ENCODE measurements at places on chromosomes 4 and X.

DNA sequence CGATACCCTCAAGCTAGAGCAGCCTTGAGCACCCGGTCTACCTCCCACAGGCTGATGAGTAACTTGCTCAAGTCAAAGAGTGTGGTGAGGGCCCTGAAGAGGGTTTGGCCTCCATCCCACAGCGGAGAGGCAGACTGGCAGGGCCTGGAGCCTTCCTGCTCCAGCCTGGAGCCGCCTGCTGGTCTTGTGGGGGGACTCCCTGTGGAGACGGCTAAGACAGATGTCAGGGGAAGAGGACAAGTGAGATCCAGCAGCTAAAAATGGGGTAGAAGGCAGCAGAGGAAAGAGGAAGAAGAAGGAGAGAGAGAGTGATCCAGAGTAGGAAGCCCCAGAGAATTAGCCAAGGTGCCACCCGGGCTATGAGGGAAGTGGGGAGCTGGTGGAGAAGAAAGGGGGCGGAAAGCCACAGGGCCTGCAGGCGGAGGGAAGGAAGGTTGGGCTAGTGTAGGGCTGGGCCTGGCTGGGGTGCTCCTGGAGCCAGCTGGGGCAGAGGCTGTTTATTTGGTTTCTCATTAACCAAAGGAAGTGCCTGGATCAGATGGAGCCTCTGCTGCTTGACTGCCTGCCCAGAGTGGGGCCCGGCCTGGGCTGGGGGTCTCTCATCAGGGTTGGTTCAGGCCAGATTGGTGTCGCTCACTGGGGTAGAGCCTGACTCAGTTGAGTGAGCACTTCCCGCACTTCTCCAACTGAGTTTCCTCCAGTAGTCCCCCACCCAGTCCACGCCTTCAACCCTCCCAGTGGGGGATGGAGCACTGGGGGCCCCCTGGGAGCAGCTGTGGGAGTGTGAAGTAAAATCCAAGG lies 14.2 kb downstream of the EFNB1 start:
- no peak for DNase-seq

GRCh38 chr4:57854748-57855147 lies 744.6 kb upstream of the IGFBP7 start:
- DNase-seq: no peak

GRCh38 chr4:95959182-95959581 lies 119.3 kb downstream of the PDHA2 start:
- DNase-seq: no peak

- DNase-seq: no peak
Measured at GRCh38 chr4:61596606-61597340, 396.6 kb downstream of the ADGRL3 start.

DNA sequence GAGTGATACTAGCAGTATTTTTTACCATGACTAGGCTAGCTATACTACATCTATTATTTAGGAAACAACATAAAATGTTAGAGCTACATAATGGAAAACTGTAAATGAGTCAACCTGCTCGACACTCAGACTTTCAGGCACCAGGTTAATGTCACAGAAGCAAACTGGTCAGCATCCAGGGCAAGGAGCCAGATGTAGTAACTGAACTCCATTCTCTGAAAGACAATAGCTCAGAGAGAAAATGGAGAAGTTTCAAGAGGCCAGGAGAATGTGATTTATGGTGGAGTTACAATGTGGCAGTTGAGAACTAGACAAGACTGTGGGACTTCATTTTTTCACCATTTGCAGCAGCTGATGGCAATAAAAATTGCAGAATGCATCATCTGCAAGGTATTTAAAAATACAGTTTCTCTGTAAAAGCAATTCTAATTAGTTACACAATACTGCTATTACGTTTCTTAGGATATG lies 342.7 kb upstream of the PABPC4L start:
- no peak for DNase-seq

- no peak for DNase-seq
Measured at GRCh38 chr4:86896596-86896995, 4.4 kb upstream of the C4orf36 start.

DNA sequence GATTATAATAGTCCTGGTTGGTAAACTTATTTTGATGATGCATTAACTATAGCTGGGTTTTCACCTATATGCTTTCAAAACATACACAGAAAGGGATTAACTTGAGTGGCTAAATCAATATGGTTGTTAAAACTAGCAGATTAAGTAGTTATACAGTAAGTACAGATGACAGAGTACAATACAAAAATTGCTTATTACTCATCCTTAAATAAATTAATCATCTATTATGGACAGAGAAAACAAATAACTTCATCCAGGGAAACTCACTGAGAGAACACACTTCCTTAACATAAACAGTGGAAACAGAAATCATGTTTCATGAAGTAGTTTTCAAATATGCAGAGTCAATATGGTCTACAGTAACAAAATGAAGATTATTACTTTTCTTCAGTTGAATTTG lies 133.4 kb downstream of the AREG start:
- no peak for DNase-seq

GRCh38 chr4:26410385-26411293 lies 79.6 kb downstream of the CCKAR start:
- DNase-seq: no peak

- DNase-seq: no peak
Measured at GRCh38 chr4:11548597-11549082, 119.9 kb upstream of the HS3ST1 start.

GRCh38 chr4:134078230-134078914 lies 123.2 kb downstream of the PABPC4L start:
- DNase-seq: no peak

- no peak for DNase-seq
Measured at GRCh38 chrX:9023293-9023692, 10.6 kb downstream of the FAM9B start.

DNA sequence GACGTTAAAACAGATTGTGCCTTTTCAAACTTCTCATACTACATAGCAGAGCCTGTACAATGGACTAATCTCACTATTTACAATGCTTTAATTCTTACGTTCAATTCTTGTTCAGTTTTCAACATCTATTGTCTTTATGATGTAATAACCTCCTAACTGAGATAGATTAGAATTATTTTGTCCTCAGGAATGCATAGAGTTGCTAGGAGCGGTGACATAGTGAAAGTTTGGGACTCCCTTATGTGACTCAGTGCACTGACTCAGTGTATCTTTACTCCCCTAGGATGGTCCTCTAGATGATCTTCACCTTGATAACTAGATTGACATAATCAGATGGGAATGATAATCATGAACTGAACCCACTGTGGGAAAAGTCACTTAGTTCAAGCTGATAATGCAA lies 151.5 kb downstream of the VEGFC start:
- no peak for DNase-seq

Data from activated T-cell treated with anti-CD3 and anti-CD28 coated beads for 1 hour (primary cell).